ENCODE measurements at places on chromosomes 3 and 15.
A peak's percentile ranks its signal among the peaks of the same experiment; 100 is the strongest.

DNA sequence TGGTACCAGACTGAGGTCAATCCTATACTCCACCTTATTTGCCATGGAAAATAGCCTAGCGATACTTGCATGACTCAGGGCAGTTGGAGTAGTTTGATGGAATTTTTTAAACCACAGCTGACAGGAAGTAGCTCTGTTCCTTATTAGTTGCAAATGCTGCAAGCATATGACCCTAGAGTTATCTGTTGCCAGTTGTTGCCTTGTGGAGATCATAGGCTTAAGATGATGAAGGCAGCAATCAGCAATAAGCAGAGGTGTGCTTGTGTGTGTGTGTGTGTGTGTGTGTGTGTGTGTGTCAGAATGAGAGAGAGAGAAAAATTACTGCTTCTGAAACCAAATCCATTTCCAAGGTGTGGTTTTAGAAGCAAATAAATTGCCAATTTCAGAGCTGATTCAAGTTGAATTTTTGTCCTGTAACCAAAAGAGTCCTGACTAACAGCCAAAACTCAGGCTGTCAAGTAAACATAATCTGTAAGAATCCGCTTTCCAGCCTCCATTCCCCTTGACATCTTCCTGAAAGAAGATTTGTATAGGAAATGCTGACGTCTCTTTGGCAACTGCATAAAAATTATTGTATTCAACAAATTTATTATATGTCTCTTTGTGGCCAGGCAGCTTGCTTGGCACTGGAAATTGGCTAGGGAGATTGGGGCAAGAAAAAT is 141.2 kb downstream of the SERPINI1 start:
- peak; percentile 79 for DNase-seq

DNA sequence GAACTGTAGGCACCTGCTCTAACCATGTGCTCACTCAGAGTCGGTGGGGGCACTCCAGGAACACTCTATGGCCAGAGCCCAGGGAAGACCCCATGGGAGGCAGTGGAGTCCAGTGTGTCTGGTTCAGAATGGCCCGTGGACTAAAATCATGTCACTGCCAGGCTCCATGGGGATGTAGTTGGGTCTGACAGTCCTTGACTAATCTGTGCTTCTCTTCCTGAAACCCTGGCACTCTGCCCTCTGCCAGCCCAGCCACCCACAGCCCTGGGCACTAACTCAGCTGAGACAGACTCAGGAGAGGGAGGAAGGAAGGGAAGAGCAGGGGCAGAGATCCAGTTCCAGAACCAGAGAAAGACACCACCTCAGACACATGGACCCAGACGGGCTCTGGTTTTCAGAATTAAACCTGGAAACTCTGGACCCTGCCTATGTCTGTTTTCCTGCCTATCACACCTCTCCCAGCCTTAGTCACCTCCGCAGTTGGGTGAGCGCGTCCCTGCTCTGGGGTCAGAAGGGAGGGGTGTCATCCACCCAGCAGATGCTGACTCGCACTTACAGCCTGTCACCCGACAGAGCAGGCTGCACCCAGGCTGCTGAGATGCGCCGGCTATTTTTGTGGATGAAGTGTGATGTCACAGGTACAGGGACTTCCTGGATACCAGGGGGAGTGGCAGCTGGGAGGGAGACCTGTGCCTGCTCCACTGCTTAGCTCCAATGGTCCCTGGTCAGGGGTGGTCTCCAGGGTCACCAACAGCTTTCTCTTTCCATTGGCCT is 56.8 kb upstream of the INSYN1 start:
- DNase-seq = no peak

GRCh38 chr3:80017369-80017768 is 249.6 kb upstream of the ROBO1 start:
- DNase-seq = no peak

- peak; percentile 59 for DNase-seq
Measured at GRCh38 chr15:26974120-26974780, 3.3 kb downstream of the GABRG3 start.

GRCh38 chr3:157752956-157753786 is 250.0 kb upstream of the VEPH1 start:
- no peak for DNase-seq

GRCh38 chr3:40398346-40398745 is 11.4 kb downstream of the ENTPD3 start:
- peak; percentile 14 for DNase-seq

DNA sequence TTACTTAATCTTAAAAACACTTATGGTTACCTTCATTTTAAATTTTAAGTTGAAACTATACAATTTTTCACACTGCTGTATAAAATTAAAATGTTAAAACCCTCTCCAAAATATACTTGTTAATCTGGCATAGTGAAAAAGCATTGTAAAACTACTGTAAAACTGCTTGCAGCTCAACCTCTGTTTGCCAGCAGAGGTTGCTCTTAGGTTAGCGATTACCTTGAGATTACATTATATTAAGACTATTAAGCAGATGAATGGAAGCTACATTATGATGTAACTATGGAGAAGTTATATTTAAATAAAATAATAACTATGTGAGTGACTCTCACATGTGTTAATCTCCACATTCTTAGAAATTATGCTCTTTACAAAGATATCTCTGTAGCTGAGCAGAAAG is 143.6 kb upstream of the SLITRK3 start:
- peak; percentile 41 for DNase-seq

DNA sequence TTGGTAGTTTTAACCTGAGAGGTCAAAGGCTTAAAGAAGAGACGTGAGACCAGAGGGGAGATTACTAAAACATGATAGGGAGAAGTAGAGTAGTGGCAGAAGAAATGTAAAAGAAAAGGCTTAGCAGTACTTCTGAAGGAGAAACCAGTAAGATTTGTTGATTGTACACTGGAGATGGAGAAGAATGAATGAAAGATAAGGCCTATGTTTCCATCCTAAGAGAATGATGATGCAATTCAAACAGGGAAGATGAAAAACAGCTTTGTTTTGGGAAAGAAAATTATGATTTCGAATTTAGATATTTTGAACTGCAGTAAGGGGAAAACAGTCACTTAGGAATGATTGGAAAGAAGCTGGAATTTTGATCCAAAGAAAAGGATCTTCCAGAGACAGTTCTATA is 97.4 kb upstream of the PLXND1 start:
- DNase-seq = peak; percentile 29

GRCh38 chr15:34047893-34048775 is 9.1 kb upstream of the AVEN start:
- DNase-seq = peak; percentile 56

- no peak for DNase-seq
Measured at GRCh38 chr3:5191555-5192304, 4.2 kb downstream of the EDEM1 start.

GRCh38 chr3:164048451-164048850 is 1029.8 kb downstream of the SI start:
- no peak for DNase-seq
